Activated CD8-positive, alpha-beta memory T cell treated with anti-CD3 and anti-CD28 coated beads for 1 hour (primary cell): ENCODE measurements at places on chromosomes 4 and X.

DNA sequence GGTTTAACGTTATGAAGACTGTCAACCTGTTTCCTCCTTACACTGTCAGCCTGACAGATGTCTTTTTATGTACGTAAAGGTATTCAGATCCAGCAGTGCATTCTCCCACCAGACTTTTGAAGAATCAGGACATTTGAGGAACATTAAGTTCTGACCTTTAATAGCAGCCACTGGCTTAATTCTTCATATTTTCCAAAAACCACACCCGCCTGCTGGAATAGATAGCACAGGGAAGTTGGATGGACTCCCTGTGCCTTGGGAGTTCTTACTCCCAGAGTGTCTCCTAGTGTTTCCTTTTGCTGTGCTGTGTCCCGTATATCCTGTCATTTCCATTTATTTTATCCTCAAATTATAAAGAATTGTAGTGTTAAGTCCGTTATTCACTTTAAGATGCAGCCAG, 94.5 kb downstream of the AFF1 start:
- no peak for DNase-seq

DNA sequence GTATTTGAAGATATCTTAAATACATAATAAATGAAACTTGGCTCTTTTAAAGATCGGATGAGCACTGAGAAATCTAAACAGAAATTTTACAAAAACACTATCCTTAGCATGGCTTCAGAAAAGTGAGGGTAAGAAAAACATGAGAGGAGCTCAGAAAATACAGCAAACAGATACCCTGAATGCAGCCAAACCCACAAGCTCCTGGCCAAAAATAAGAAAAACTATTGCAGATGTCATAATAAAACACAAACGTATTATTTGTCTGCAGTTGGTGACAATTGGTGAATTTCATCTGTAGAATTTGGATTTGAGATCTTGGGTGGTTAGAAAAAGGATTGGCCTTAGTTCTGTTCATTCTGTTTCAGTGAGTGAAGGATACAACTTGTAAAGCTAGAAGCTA, 603.9 kb downstream of the INPP4B start:
- no peak for DNase-seq

- no peak for DNase-seq
Observed at GRCh38 chr4:79609817-79610216, 201.8 kb upstream of the GK2 start.

DNA sequence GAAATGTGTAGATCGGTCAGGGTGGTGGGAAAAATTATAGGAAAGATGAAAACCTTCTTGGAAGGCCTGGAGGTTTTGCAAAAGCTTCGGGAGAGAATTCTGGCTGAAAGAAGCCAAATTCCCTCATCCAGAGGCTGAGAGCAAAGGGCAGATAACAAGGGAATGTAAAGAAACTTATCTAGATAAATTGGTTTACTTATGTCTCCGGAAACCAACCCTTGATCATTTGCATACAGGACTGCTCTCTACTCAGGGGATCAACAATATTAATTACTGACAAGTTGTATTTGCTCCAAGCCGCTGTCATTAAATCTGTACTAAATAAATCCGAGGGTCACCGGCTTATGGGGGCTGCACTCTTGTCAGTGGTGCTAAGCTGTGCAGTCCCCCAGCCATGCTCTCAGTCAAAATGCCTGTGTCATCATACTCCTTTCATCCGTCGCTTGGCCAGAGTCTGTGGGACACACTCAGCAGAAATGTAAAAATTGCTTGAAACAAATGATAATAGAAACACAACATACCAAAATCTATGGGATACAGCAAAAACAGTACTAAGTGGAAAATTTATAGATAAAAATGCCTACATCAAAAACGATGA, 715.7 kb downstream of the KCTD8 start:
- no peak for DNase-seq
